Activated CD4-positive, alpha-beta memory T cell treated with anti-CD3 and anti-CD28 coated beads for 36 hours (primary cell): ENCODE measurements at places on chromosomes 16 and 17. TPM values are rescaled to one million over a fixed set of nuclear protein-coding genes. Genes with fewer than 3 reads are reported as not detected.

GRCh38 chr17:33712120-33712519 is 419.0 kb upstream of the ASIC2 start:
- DNase-seq: no peak

DNA sequence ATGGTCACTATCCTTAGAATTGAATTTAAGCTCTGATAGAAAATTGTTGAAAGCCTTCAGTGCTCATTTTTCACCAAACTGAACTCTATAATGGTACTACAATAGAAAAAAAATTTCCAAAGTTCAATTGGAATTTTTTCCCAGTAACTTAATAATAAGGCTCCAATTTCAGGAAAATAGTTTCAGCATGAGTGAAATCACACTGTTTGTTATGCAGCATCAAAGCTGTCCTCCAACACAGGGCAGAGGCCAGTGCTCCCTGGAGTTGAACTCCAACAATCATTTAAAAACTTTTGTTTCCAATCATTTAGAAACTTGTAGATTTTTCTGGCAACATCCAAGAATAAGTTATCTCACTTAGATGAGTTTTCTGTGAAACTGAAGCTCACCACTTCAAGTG is 103.1 kb upstream of the HSBP1 start:
- DNase-seq: no peak

GRCh38 chr16:89956505-89957215 is 8.1 kb downstream of the DEF8 start:
- DNase-seq: no peak

DNA sequence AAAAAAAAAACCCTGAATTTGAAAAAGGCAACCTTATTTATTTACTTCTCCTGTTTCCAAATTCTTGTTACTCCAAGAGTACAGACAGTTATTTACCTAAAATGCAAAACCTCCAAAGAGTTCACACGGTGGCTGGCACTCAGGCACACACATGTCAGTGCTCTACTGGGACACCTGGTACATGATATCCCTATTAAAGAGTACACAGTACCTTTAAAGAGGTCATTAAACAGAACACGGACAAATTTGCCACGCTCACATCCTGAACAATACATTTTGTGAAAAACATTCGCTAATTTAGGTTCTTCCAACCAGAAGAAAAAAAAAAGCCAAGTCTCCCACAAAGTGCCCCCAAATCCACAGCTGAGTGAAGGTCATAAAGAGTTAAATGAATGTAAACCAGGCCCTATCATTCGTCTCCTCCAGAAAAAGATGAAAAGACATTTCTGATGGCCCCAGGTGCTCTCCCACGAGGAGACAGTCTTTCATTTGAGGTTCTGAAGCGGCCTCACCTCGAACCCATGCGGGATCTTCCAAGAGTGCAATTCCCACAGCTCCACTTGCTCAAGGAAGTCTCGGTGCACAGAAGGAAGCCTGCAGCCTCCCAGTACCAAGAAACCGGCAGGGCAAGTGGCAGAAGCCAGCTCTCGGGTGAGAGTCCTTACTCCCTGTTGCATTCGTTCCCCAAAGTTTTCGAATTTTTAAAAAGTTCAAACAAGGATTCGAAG is 993 bp downstream of the ERN1 start:
- DNase-seq: peak; percentile 33

DNA sequence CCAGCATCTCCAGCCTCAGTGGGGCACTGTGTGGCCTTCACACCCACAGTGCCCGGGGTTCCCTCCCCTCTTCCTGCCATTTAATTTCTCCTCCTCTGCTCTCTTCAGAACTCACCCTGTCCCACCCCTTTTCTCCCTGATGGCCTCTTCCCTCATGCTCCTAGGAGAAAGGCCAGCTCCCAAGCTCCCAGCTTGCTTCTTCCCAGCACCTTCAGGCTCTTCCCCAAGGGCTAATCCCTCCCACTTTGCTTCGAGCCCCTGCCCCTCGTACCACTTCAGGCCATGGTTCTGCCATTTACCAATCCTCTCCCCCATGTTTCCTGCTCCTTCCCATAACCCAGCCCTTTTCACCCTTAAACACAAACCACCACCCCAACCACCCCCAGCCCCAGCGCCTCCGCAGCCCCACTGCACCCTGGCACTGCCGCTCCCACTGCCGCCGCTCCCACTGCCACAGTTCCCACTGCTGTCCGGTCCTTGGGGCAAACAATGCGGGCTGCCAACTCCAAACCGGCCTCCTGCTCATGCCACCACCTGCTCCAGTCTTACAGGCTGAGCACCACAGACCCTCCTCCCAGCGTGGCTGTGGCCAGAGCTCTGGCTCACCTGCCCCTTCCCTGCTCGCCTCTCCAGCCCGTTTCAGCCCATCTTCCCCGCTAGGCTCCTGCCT is 28.6 kb downstream of the ADAM11 start:
- no peak for DNase-seq

GRCh38 chr16:88700636-88701482 is 5.3 kb downstream of the RNF166 start:
- peak; percentile 98 for DNase-seq

GRCh38 chr17:17141860-17142552 is 64.1 kb downstream of the PLD6 start:
- DNase-seq: peak; percentile 72

- no peak for DNase-seq
Observed at GRCh38 chr17:63309021-63309420, 137.1 kb downstream of the CYB561 start.

GRCh38 chr17:31254654-31255053 is 42.4 kb downstream of the OMG start:
- no peak for DNase-seq

- DNase-seq: no peak
Observed at GRCh38 chr16:65964752-65965151, 401.7 kb upstream of the CDH5 start.

- no peak for DNase-seq
Observed at GRCh38 chr17:3512505-3513171, 36.8 kb downstream of the ASPA start.

DNA sequence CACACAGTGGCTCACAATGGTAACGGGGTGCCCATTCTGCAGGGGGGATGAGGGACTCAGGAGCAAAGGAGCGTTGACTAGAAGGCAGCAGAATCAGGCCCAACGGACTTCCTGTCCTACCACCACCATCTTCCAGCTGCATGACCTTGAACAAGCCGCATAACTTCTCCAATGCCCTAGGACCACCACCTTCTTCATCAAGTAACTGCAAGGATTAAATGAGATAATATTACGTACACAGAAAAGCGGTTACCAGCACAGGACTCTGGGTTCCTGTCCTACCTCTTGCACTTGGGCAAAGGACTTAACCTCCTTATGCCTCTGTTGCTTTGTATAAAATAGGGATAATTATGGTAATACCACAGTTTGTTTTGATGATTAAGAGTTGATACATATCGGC is 4.7 kb downstream of the ASPHD1 start:
- DNase-seq: no peak

- no peak for DNase-seq
Observed at GRCh38 chr17:49200423-49201083, 9.8 kb downstream of the GNGT2 start.

- no peak for DNase-seq
Observed at GRCh38 chr16:57268804-57269800, 15.4 kb downstream of the PLLP start.

- peak; percentile 60 for DNase-seq
Observed at GRCh38 chr17:28720247-28720996, 637 bp downstream of the RPL23A start.

GRCh38 chr16:88924834-88925539 is 52.0 kb downstream of the CBFA2T3 start:
- peak; percentile 42 for DNase-seq

- no peak for DNase-seq
Observed at GRCh38 chr16:5882087-5882640, 784.6 kb upstream of the EEF2KMT start.

DNA sequence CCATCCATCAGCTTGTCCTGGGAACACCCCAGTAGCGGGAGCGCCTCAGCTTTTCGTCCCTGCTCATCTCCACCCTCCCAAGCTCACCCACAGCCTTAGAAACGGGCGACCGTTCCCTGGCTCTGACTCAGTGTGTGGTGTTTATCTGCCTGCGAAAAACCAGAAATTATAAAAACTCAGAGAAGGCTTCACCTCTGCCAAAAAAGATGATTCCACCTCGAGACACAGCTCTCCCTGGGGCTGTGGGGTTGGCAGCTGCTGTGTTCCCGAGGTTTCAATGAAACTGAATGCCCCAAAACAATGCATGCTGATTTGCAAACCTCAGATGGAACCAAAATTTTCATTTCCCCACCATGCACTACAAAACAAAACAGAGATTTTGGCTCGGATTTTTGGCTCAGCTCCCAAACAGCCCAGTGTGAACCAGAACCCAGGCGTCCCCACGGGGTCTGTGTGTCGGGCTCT is 62.4 kb upstream of the MED9 start:
- no peak for DNase-seq

DNA sequence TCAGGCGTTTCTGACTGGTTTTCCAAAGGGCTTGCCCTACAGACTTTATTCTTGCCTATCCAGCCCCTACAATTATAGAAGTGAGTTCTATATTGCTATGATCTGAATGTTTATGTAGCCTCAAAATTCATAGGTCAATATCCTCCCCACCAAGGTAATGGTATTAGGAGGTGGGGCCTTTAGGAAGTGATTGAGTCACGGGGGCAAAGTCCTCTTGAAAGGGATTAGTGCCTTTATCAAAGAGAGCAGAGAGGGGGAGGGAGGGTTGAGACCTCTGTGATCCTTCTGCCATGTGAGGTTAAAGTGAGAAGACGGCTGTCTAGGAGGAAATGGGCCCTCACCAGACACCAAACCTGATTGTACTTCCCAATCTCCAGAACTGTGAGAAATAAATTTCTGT is 931 bp upstream of the CPHXL start:
- no peak for DNase-seq

The SEBOX gene
- not detected for total RNA-seq

The ADGRG1 gene
- total RNA-seq: 4.7 TPM

The TNP2 gene
- total RNA-seq: not detected

The ETV4 gene
- total RNA-seq: 2.7 TPM

The PDILT gene
- not detected for total RNA-seq

The PYY gene
- not detected for total RNA-seq

The MT1G gene
- 5.8 TPM for total RNA-seq

The ORMDL3 gene
- 53.7 TPM for total RNA-seq

The GPR179 gene
- 0.02 TPM for total RNA-seq

The OSBPL7 gene
- 15.6 TPM for total RNA-seq

The QPRT gene
- total RNA-seq: 8.7 TPM
